CD4-positive, CD25-positive, alpha-beta regulatory T cell (primary cell): ENCODE measurements at places on chromosomes 13 and 19. TPM values are rescaled to one million over a fixed set of nuclear protein-coding genes. Genes with fewer than 3 reads are reported as not detected.

Gene ZGLP1
- total RNA-seq = 2.8 TPM

Gene FLT1
- total RNA-seq = 0.89 TPM

Gene SIGLECL1
- not detected for total RNA-seq

Gene PDE4C
- total RNA-seq = not detected

Gene ASF1B
- 4.6 TPM for total RNA-seq

Gene ONECUT3
- not detected for total RNA-seq

Gene KASH5
- total RNA-seq = not detected

Gene FFAR2
- not detected for total RNA-seq

Gene SGCG
- total RNA-seq = not detected

Gene KLK15
- total RNA-seq = not detected
